Fibroblast of skin of back (primary cell): ENCODE measurements at places on chromosomes 6 and 20.

DNA sequence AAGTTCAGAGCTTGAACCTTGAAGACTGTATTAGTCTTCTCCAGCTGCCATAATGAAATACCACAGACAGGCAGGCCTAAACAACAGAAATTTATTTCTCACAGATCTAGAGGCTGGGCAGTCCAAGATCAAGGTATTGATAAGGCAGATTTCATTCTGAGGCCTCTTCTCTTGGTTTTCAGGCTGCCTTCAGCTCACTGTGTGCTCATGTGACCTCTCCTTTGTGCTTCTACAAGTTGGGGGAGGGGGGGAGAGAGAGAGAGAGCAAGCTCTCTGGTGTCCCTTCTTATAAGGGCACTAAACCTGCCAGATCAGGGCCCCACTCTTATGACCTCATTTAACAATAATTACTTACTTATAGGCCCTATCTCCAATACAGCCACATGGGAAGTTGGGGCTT lies 102.6 kb upstream of the RSPO3 start:
- no peak for DNase-seq

DNA sequence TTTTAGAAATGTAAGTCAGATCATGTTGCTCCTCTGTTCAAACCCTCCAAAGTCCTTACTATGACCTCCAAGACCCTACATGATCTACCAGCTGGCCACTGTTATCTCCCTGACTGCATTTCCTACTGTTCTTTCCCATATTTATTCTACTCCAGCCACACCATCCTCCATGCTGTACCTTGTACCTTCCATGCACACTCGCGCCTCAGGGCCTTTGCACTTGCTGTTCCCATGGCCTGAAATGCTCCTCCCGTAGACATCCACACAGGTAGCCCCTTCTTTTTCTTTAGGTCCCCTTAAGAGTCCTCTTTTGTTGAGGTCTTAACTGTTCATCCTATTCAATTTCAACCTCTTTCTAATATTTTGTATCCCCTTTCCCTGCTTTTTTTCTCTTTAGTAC lies 47.0 kb downstream of the HEBP2 start:
- DNase-seq = no peak

DNA sequence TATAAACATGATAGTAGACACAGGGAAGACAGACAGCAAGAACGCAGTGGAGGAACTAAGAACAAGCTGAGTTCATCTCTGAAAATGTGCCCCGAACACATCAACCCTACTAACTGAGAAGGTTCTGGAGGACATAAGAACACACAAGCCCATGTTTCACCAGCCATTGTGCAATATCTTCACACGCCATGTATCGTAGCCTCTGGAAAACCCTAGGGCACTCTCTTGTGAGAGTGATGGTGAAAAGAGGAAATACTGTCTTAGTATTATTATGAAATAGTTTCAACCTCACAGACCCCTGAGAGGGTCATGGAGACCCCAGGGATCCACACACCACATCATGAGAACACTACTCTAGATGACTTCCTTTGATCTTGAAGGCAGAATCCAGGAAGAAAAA lies 26.1 kb upstream of the FOXF2 start:
- DNase-seq = no peak

DNA sequence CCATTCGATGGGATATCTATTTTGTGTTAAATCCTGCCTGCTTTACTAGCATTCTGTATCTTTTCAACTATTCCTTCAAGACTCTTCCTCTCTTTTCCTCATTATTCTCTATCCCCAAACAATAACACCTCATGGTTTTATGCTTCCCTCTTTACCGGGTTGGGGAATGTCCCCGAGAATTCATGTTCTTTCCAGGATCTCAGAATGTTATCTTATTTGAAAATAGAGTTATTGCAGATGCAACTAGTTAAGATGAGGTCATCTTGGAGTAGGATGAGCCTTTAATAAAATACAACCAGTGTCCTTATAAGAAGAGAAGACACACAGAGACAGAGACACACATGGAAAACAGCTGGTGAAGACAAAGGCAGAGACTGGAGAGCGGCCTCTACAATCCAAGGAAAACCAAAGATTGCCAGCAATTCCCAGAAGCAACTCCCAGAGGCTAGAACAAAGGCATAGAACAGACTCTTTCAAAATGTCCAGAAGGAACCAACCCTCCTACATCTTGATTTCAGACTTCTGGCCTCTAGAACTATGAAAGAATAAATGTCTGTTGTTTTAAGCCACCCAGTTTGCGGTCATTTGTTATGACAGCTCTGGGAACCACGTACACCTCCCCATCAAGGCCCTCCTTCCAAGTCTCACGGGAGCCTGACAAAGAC lies 126.8 kb upstream of the TNFAIP3 start:
- DNase-seq = peak; percentile 54

- DNase-seq = peak; percentile 88
Observed at GRCh38 chr6:21999012-21999528, 297.8 kb downstream of the PRL start.

DNA sequence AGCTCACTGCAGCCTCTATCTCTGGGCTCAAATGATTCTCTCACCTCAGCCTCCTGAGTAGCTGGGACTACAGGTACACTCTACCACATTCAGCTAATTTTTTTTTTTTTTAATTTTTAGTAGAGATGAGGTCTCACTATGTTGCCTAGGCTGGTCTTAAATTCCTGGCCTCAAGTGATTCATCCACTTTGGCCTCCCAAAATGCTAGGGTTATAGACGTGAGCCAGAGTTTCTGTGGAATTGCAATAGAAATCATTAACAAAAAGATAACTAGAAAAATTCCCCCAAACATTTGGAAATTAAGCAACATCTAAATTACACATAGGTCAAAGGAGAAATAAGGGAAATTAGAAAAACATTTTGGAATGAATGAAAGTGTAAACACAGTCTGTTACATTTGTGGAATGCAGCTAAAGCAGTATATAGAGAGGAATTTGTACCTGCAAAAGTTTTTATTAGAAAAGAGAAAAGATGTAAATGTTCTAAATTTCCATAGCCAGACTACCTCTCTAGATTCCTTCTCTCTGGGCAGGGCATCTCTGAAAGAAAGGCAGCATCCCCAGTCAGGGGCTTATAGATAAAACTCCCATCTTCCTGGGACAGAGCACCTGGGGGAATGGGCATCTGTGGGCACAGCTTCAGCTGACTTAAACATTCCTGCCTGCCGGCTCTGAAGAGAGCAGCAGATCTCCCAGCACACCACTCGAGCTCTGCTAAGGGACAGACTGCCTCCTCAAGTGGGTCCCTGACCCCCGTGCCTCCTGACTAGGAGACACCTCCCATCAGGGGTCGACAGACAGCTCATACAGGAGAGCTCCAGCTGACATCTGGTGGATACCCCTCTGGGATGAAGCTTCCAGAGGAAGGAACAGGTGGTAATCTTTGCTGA lies 51.3 kb downstream of the ATRN start:
- DNase-seq = no peak

DNA sequence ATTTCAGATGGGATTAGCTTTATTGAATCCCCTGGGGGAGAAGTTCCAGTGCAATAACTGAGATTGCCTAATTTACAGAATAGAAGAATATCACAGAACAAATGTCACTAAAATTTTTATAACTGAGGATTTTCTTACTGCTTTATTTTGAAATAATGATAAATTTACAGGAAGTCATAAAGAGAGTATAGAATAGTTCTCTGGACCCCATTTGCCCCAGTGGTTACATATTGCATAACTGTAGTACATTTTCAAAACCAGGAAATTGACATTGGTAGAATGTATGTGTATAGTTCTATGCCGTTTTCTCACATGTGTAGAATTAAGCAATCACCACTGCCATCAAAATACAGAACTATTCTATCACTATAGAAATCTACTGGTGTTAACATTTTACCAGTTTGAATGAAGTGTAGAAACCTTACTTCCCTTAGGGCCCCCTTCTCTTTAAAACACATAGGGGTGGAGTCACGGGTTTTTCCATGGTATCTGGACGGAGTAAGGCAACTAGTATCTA lies 18.3 kb downstream of the KIF6 start:
- no peak for DNase-seq

DNA sequence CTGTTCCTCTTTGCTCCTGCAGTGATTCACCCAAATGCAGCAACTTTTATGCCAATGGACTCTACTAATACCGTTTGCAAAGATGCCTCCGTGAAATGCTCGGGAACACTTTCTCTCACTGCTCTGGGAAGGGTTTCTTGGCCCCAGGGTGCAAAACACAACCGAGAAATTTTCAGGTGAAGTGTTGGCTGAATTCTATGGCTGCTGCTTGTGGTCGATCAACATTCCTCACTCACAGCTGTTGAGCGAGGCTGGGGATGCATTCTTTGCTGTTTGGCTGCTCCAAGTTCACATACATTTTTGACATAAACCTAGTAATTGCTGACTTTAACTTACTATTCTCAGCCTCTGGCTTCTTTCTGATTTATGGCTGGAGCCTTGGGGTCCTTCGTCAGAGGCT lies 342.0 kb upstream of the CHD6 start:
- DNase-seq = no peak

- DNase-seq = no peak
Observed at GRCh38 chr6:24997231-24997630, 61.5 kb upstream of the RIPOR2 start.

DNA sequence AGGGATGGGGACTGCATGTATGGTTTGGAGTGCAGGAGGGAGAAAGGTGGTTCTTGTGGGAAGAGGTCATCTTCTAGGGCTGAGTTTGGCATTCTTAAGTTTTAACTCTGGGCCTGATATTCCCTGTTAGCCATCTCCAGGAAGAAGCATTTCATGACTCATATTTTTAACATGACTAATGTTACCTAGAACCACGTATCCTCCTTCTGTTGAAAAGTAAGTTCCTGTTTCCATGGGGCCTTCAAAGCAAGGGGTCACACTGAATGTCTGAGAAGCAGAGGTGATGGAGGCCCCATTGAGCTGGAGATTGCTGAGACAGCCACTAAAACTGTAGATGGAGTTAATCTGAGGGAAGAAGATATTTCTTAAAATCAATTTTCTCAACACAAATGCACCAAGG lies 30.2 kb downstream of the FAM229B start:
- peak; percentile 21 for DNase-seq

- no peak for DNase-seq
Observed at GRCh38 chr20:31667315-31668285, 29.9 kb downstream of the COX4I2 start.

DNA sequence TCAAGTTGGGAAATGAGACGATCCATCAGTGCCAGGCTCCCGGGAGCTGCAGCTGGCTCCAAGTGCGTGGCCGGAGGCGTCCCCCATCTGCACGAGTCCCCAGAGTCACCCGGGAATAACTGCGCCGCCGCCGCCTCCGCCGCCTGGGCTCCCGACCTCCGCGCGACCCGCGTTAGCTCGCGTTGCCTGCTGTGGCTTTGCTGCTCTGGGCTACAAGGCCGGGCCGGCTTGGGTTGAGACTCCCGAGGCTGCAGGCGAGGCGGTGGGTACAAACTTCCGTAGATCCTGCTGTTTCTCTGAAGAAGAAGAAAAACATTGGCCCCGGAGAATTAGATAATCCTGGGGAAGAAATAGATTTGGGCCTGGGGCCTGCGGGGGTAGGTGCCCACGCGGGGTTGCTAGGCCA lies 7.4 kb upstream of the LAMP5 start:
- no peak for DNase-seq

GRCh38 chr6:31378062-31378720 lies 21.2 kb upstream of the HLA-B start:
- no peak for DNase-seq

DNA sequence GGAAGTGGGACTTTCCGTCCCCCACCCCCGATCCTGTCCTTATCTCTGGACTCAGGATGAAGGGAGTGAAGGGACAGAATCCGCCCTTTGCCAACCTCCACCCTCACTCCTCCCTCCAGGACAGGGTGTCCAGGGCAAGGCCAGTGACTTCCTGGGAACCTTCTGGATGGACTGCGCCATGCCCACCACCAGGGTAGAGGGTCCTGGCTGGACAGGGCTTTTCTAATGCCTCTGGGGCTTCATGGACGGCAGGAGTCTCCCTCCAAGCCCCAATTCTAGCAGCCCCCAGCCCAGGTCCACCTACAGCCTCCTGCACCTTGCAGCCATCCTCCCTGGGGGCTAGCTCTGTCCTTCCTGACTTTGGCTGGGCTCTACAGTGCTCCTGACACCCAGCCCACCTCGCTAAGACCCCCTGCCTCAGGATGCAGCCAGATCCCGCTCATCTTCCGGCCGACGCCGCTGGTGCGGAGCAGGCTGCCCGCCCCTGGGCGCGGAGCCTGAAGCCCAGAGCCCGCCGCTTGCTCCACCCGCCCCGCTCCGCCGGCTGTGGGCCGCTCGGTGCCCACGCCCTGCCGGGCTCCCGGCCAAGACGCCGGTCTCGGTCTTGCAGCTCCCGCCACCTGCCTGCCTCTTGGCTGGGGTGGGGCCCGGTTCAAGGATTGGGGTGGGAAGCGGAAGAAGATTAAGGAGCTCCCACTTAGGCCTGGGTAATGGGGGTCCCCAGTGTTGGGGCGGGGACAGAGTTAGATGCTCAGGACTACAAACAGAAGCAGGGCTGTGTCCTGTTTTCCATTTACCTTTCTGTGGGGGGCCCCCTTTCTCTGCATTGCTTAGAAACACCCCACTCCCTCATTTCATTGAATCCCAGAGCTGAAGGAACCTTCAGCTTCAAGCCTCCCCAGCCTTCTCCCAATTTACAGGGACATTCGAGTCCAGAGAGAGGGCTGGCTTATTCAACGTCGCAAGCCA lies 72.8 kb downstream of the MDGA1 start:
- DNase-seq = no peak

- DNase-seq = no peak
Observed at GRCh38 chr6:10276660-10277287, 138.1 kb downstream of the TFAP2A start.

GRCh38 chr6:24899997-24900325 lies 35.8 kb downstream of the RIPOR2 start:
- no peak for DNase-seq

DNA sequence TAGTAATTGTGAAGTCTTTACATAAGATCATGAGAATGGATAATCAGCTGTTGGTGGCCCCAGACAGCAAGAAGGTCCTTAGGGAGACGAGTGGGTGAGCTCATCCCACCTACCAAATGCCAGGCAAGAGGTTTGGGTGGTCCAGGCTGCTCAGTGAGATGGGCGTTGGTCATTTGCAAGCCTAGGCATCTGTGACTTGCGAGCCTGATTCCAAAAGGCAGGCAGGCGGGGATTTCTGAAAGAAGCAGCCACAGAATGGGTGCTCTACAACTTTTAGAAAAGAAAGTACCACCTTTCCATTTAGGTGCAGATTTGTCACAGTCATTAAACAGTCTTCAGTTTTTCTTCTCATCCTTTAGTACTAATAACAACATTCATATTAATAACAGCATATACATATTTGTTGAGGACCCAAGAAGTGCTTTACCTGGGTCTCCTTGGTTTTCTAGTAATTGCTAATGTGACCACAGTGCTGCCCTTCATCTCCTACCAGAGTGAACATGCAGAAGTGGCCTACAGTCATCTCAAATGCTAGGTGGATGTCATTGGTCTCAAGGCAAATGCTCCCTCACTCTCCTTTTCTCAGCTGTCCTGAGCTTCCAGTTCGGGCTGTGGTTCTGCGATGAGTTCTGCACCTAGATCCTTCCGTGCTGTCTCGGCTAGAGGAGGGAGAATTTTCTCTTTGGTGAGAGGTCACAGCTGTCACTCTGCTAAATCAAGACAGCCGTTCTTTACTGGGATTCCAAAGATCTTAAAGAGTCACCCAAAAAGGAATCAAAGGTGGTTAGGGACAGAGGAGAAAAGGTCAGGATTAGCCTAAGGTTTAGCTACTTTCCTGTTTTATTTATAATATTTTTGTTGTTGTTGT lies 2.7 kb downstream of the WRNIP1 start:
- no peak for DNase-seq

- DNase-seq = no peak
Observed at GRCh38 chr6:116018976-116019375, 41.7 kb downstream of the FRK start.
